ENCODE measurements at places on chromosomes 1 and 21.
A peak's percentile ranks its signal among the peaks of the same experiment; 100 is the strongest.

GRCh38 chr1:219710529-219711194 is 97.8 kb upstream of the ZC3H11B start:
- DNase-seq, result peak; percentile 77

DNA sequence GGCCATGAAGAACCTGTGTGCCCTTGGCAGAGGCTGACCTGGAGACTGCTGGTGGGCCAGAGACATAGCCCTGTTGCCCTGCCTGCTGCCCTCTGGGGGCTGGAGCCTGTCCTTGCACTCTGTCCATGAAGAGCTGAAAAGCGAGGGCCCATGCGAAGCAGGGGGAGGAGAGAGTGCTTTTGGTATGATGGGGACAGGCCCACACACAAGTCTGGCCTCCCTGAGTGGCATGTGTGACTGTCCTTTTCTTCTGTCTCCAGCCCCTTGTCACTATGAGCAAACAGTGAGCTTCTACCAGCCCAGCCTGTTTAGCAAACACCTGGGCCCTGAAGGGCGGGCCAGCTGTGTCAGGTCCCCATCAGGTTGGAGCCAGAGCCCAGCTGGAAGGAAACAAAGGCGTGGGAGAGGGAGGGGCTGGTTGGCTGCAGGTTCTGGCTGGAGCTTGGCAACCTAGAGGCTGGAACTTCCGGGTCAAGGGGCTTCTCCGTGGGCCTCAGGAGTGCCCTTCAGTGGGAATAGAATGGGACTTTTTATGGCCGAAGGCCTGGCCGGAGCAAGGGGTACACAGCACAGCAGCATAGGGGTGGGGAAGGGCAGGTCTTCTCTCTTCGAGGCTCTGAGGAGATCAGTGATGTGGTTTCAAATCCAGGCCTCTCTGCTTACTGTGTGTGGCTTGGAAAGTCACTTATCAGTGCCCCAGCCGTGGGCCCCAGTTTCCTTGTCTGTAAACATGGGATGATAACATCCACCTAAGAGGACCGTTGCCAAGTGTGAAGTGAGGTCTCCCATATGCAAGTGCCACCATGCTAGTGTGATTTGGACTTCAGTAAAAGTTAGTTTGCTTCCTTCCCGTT is 14.3 kb downstream of the QSOX1 start:
- DNase-seq, result no peak

GRCh38 chr1:145730900-145731299 is 11.6 kb downstream of the CD160 start:
- no peak for DNase-seq

DNA sequence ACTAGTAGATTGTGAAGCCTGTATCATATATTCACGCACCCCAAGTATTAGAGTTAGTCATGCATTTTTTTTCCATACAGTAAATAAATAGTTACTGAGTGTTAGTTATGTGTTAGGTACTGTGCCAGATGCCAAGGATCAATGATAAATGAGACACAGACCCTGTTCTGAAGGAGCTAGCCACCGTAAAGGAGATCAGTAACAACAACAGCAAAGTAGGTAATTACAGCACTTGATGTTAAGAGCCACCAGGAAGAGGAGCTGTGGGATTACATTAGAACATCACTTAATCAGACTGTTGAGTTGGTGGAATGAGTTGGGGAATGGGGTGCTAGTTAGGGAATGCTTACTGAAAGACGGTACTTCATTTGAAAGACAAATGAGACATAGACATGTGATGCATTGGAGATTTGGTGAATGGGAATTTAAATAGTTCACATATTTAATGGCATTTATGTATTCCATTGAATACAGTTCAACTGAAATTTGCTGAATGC is 21.0 kb downstream of the PRKAA2 start:
- no peak for DNase-seq

- no peak for DNase-seq
These were observed 261.0 kb downstream of the ASTN1 start for GRCh38 chr1:176903474-176903873.

DNA sequence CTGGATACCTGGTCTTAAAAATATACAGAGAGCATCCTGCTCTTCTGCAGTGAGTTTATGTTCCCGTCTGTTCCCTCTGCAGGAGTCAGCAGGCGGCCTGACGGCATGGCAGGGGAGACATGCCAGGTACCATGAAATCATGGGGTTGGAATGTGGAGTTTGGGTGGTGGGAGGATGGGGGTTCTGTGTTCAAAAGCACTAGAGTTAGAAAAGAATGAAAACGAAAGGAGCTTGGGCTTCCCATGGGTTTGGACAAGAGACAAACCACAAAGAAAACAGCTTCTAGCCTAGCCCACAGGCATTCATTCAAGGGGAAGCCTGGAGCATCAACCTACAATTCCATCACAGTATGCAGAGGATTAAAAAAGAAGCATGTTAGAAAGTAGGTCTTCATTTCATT is 59.9 kb downstream of the WARS2 start:
- DNase-seq, result peak; percentile 73

DNA sequence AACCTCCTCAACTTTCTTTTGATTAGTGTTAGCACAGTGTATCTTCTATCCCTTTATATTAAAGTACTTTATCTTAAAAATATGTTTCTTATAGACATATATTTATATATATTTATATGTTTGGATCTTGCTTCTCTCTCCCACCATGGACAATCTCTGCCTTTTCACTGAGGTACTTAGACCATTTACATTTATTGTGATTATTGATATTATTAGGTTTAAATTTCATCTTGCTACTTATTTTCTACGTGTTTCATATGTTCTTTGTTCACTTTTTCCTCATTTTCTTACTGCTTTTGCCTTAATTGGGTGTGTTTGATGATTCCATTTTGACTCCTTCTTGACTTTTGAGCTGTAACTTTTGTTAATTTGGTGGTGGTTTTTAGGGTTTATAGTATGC is 70.7 kb downstream of the POFUT2 start:
- no peak for DNase-seq

DNA sequence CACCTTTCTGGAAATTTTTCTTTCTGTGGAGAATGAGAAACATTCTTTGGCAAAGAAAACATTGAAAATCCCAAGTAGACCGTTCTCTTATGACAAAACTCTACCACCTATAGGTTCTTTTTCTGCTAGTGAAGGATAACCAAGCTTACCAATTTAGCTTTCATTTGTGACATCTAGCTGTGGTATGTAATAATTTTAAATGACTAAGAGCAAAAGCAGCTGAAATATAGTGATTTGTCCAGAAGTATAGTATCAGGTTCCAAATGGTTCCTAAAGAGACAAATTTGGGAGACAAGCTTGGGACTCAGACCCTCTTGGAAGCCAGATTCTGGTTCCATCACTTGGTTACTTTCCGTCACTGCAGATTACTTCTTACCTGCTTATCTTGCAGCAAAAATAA is 24.4 kb downstream of the FUBP1 start:
- no peak for DNase-seq

- no peak for DNase-seq
These were observed 47.5 kb downstream of the ROR1 start for GRCh38 chr1:63821091-63822005.

Data from T1000 (cell line).